A172 (cell line): ENCODE measurements at places on chromosomes 1 and 21.

DNA sequence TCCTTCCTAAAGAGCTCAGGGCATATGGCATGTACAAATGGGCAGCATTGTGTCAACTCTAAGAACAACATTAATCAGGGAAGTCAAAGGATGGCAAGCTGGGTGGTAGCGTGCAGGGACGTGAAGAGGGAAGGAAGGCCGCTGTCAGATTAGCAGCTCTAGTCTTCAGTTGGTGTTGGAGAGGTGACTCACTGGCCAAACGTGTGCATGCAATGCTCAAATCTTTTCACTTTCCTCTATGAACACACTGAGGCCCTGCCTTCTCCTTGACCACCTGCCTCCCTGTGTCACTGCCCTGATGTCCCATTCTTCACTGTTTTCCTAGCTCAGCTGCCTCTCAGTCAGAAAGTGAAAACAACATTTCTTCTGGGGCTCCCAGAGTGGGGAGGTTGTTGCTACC lies 5.9 kb upstream of the PIGR start:
- peak; percentile 21 for DNase-seq

DNA sequence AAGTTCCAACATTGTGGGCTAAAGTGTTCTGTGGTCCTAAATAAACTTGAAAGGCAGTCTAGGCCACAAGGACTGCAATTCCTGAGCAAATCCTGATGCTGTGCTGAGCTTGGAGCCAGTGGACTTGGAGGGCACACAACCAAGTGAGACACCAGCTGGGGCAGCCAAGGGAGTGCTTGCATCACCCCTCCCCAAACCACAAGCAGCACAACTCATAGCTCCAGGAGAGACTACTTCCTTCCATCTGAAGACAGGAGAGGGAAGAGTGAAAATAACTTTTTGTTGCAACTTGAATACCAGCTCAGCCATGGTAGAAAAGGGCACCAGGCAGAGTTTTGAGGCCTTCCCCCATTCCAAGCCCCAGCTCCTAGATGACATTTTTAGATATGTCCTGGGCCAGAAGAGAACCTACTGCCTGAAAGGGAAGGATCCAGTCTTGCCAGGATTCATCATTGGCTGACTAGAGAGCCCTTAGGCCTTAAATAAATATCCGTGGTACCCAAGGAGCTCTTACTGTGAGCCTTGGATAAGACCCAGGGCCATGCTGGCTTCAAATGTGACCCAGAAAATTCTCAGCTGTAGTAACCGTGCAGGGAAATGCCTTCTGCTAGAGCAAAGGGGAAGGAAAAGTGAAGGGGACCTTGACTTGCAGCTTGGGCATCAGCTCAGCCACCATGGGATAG lies 35.4 kb upstream of the LRRC8B start:
- no peak for DNase-seq

GRCh38 chr1:45508295-45509151 lies 8.4 kb downstream of the MMACHC start:
- DNase-seq, result no peak

DNA sequence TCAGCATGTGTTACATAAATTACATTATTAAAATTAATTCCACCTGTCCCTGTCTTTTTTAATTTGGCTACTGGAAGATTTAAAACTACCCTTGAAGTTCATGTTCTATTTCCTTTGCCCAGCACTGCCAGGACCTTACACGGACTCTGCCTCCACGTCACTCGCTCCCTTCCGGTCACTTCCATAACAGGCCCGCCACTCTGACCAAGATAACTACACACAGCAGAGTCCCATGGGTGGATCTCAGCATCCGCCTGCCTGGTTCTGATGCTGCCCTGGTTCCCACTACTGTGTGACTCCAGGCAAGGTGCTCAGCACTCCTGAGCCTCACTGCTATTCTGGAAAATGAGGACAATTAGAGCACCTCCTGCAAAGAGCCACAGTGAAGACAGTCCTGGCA lies 153.3 kb upstream of the ERG start:
- no peak for DNase-seq

- peak; percentile 70 for DNase-seq
Observed at GRCh38 chr1:91731815-91732214, 154.1 kb downstream of the TGFBR3 start.

GRCh38 chr1:66182026-66182425 lies 351.9 kb upstream of the SGIP1 start:
- DNase-seq, result no peak

DNA sequence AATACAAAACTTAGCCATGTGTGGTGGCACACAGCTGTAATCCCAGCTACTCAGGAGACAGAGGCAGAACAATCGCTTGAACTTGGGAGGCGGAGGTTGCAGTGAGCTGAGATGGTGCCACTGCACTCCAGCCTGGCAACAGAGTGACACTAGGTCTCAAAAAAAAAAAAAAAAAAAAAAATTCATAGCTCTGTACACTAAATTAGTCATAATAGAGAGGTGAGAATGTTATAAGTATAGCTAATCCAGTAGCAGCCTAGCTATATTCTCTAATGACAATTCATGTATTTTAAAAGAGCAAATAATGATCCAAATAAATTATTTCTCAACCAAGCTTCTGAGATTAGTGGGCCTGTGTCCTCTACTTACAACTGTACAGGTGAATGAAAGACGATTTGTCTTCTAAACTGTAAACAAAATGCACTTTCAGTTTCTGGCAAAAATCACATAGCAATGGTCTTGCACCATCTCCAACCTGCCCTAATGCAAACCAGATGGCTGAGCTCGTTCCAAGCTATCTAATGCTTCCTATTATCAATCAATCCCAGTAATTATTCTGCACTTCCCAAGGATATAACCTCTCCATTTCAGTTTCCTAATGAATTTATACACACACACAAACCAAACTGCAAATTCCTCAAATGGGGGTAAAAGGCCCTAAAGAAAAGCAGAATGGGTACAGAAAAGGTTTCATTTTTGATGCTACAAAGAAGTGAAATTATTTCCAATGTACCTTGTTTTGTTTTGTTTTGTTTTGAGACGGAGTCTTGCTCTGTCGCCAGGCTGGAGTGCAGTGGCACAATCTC lies 56.5 kb downstream of the GATAD2B start:
- no peak for DNase-seq

DNA sequence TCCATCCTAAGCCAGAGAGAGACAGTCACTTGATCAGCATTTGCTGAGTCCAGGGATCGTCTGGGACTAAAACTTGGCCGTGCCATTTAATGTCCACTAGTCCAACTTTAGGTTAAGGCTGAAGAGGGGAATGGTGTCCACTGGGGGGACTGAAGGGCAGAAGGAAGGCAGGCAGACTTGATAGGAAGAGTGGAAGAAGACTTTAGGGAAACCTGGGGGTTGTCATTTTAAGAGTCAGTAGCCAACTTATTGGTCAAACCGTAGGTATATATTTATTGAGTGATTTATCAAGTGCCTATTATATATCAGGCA lies 1.3 kb upstream of the LMOD1 start:
- no peak for DNase-seq
